ENCODE measurements at places on chromosomes 11 and 22. TPM values are rescaled to one million over a fixed set of nuclear protein-coding genes. Genes with fewer than 3 reads are reported as not detected.

The CCDC82 gene
- polyA plus RNA-seq = 16.2 TPM

DNA sequence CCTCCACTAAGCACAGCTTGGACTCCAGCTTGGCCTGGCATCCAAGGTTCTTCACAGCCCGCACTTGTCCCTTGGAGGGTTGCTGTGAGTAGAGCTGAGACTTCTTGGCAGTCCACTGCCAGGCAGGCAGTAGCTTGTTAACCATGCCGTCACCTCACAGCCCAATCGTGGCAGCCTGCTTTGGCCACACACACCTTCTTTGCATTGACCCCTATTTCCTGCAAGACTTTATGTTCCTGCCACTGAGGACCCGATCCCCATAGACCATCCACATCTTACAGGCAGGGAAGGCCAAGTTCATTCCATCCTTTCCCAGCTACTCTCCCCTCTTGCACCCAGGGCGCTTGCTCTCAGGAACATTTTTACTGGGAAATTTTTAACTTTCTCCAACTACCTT is 2.5 kb upstream of the PYGM start:
- DNase-seq = peak; percentile 8

The DCHS1 gene
- 20.2 TPM for polyA plus RNA-seq

The KIRREL3 gene
- 0.44 TPM for polyA plus RNA-seq

Measured in ovary (tissue), 10 donors.